ENCODE measurements at places on chromosomes 2 and 18.

GRCh38 chr18:76131738-76132137 is 363.3 kb downstream of the ZNF516 start:
- no peak for DNase-seq

DNA sequence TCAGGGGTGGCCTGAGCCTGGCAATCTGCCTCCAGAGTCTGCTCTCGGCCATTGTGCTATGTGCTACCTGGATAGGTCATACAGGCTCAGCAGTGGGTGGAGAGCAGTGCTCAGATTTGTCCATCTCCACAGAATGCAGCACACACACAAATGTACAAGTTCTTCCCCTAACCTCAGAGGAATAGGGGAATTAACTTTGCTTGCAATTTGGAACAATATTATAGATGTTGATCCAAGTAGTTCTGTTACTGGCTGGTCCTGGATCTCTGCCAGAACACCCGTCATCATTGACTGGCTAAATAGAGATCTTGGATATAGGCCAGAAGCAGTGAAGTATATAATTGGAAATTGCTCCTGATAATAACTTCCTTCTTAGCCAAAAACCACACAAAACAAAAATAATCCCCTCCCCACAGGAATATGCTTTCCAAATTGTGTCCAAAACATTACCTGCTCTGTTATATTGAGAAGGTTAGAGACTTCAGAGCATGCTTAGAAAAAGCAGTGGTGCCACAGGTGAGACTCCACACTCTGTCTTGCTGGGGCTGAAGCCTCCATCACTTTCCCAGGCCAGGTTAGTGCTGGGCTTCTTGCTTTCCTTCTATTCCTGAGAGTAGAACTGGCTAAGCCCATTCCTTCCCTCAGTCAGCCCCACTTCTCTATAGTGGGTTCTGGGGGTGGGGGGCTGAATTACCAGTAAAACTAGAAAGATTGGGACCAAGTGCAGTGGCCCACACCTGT is 38.8 kb downstream of the NCAPH start:
- no peak for DNase-seq

GRCh38 chr18:1392865-1393734 is 488.4 kb downstream of the ADCYAP1 start:
- no peak for DNase-seq

DNA sequence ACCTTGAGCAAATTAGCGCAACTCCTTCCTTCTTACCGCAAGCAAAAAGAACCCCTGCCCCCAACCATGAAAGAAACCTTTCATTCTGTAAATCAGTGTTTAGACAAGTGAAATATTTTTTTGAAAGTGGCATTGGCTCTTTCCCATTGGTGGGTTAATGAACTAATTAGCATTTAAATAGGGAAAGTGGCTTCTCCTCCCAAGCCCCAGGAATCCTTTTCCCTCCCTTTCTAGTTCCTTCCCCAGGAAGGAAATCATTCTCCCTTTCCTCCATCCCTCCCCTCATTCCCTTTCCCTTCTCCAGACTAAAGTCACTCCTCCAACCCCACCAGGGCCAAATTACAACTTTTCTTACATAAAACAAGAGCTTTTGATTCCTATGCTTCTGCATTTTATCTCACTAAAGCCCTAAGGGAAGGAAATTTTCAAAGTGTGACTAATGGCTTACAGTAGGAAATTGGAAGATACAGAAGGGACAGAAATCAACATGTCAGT is 22.9 kb upstream of the TYMS start:
- DNase-seq, result no peak

- DNase-seq, result no peak
Measured at GRCh38 chr2:9592699-9593098, 37.1 kb upstream of the ADAM17 start.

DNA sequence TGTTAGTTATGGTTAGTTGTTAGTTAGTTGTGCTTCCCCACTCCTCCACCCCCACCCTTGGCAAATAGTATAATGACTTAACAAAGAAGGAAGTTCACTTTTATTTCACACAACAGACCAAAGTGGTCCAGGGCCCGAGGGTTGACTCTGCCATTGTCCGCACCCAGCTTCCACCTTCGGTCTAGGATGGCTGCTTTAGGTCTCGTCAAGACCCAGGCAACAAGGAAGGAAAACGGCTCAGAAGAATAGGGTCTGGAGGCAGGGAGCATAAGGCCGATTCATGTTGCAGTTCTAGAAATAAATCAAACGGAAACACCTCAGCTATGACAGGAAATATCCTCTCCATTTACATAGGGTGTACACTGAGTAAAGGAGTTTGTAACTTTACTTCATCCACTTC is 206.0 kb upstream of the CXCR4 start:
- DNase-seq, result no peak

GRCh38 chr2:51581636-51582267 is 549.8 kb upstream of the NRXN1 start:
- no peak for DNase-seq

DNA sequence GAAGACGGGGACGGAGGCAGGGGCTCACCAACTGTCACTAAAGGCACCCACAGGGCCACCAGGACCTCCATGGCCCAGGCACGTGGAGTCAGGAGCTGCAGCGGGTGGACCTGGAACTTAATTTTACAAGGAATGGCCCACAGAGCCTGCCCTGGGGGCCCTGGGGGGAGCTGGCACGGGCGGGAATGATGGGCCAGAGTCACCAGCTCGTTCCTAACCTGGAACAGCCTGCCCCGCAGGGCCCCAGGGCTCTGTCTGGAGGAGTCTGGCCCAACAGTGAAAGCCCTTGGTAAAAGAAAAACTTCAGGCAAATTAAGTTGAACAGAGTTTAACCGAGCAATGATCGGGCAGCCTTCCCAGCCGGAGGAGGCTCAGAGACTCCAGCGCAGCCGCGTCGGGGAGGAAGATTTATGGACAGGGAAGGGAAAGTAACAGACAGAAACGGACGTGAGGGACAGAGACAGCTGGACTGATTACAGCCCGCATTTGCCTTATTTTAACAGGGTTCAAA is 118.4 kb upstream of the TMEM18 start:
- no peak for DNase-seq

DNA sequence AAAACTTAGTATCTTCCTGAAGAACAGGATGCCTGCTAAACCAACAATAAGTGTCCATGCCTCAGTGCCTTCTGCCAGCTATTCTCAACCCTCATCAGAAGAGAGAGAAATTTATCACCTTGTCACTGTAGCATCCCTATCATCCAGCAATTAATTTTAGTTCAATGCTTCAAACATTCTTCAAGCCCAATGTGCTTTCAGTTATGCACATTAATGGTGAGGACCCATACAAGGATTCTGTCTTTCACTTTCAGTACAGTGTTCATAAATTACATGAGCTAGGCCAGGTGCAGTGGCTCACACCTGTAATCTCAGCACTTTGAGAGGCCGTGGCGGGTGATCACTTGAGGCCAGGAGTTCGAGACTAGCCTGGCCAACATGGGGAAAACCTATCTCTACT is 47.0 kb upstream of the MSH6 start:
- DNase-seq, result no peak

DNA sequence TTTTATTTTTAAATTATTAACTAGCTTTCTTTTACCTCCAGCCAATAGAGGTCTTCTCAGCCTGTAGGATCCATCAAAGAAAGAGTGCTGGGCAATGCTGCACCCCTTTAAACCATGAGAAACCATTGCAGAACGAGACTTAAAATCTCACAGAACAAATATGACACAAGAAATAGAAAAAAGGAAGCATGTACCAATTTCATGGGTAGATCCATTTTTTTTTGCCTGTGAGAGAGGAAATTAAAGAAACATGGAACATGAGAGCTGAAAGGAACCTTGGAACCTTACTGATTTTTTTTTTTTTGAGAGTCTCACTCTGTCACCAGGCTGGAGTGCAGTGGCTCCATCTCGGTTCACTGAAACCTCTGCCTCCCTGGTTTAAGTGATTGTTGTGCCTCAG is 14.0 kb downstream of the HRH4 start:
- DNase-seq, result no peak

- DNase-seq, result no peak
Measured at GRCh38 chr2:121045245-121045644, 239.8 kb downstream of the TFCP2L1 start.

Measured in effector CD4-positive, alpha-beta T cell (primary cell).